ENCODE measurements at places on chromosomes 1 and 21.
A peak's percentile ranks its signal among the peaks of the same experiment; 100 is the strongest.

- no peak for DNase-seq
These were observed 39.4 kb downstream of the CDC14A start for GRCh38 chr1:100391675-100392074.

DNA sequence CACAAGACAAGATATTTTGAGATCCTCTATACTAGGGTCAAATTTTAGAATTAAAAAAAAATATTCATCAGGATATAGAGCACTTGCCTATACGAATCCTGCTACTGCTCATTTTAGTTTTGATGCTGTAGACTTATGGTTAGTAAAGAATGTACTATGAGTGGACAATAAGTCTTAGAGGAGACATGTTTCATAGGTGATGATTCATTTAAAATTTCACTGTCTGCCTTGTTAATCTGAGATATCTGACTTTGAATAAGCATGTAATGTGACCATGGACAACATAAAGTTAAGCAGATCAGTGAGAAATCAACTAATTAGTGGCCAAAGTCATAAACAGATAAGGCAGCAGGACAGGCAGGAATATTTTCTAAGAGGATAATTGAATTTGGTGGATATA lies 106.8 kb upstream of the HP1BP3 start:
- no peak for DNase-seq

- no peak for DNase-seq
These were observed 72.5 kb upstream of the TNFSF18 start for GRCh38 chr1:173122958-173123852.

DNA sequence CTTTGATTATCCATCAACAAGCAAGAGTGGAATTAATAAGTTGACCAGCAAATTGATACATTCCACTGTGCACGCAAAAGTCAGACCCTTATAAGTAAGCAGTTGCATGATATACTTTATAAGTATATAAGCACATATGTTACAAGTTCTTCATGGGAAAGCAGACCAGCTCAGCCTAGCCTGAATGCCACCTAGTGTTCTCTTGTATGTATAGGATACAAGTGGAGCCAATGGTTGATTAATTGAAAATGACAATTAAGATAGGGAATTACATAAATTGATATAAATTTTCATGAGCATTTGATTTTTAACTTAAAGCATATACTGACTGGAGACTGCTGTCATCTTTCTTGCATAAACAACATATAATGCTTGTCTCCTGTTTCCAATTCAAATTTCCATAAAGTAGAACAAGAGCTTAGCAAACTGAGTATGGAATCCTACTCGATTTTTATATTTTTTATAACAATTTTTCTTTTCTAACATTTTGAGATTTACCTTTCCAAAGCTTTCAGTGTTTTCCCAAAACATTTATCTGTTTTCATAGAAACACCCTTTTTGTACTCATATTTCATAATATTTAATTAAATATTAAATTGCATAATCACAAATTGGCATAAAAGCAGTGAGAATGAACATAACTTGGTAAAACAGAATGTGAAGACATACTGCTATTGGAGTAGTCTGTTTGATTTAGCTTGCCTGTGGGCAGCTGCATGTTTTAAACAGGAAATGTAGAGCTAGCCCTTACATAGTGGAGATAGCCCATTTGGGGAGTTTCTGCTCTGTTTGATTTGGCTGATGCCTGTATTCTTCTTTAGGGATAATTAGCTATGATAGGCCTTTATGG lies 62.8 kb downstream of the MAGI3 start:
- DNase-seq, result no peak

- no peak for DNase-seq
These were observed 12.4 kb downstream of the ALX3 start for GRCh38 chr1:110057963-110058518.

- DNase-seq, result no peak
These were observed 1.9 kb upstream of the MFN2 start for GRCh38 chr1:11978301-11978700.

DNA sequence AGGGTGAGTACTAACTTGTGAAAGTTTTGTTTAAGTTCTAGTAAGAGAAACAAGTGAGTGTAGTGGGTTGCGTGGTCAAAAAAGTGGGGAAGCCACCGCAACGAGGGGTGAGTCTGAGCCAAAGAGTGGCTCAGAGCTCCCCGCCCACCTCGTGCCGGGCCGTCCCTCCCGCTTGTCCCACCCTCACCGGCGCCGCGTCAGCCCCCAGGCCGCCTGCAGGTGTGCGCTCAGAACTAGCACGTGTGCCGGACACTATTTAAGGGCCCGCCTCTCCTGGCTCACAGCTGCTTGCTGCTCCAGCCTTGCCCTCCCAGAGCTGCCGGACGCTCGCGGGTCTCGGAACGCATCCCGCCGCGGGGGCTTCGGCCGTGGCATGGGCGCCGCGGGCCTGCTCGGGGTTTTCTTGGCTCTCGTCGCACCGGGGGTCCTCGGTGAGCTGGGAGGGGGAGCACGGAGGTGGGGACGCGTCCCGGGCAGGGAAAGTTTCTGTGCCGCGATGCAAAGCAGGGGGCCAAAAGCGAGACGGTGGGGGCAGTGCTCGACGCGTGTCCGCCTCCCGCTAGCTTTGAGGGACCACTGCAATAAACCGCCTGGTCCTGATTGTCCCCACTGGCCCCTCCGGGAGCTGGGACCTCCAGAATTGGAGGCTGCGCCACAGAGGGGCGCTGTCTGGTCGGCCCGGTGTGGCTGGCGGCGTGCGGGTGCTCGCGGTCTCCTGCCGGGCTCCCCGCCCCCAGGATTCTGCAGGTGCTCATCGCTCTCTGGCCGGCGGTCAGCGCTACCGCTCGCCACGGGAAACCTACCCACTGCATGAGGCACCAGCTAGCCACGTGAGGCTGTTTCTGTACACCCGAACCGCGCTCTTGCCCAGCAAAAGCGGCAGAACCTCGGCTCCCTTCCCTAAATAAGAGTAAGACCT lies at the start of gene CR2:
Gene CR2 (plus strand): TSS at position 283 of the 919 bp plus-strand sequence. CDS start 91 bp downstream, at position 374.
- DNase-seq, result peak; percentile 38

DNA sequence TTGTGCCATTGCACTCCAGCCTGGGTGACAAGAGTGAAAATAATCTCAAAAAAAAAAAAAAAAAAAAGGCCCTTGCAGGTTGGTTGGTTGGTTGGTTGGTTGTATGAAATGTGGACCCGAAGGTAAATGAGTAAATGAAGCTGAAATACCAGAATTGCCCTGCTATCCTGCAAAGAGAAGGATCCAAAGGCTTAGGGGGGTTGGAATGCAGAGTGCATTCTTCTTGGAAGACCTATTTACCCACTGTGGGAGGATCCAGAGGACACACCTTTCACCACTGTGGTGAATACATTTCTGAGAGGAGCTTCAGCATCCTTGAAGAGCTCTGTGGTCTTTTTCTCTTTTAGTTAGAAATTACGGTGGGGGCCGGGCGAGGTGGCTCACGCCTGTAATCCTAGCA lies 28.7 kb upstream of the EIF4G3 start:
- DNase-seq, result no peak

GRCh38 chr1:242081446-242081845 lies 82.5 kb upstream of the MAP1LC3C start:
- no peak for DNase-seq

DNA sequence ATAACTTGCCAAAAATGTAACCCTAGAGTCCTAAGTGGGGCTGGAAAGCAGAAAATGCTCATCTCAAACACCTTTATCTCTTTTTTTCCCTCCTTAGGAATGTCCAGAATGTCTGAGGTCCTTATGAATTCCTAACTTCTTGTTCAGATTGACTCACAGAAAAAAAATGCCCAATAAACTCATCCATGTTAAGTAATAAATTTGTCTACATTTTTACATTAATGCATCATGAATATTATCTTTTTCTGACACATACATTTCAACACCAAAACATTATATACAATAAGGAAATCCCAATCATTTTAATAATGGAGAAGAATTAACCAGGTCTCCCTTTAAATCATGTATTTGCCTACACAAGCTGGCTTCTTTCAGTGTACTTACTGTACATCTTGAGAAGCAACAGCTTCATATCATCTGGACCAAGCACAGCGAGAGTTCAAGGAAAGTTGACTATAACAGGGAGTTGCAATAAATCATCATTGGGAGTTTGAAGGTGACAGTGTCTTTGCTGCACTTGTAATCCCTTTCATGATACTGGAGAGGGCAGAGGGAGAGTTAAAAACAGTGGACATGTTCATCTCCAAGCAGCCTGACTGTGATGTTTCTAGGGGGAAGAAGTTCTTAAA lies 565.2 kb downstream of the LTN1 start:
- DNase-seq, result no peak

- DNase-seq, result no peak
These were observed 79.4 kb downstream of the PCSK9 start for GRCh38 chr1:55118651-55119329.

- DNase-seq, result no peak
These were observed 56.9 kb upstream of the RGS1 start for GRCh38 chr1:192518700-192519099.

- DNase-seq, result no peak
These were observed 2.2 kb downstream of the FBXO28 start for GRCh38 chr1:224116131-224116530.

- no peak for DNase-seq
These were observed 328.9 kb downstream of the NUF2 start for GRCh38 chr1:163650624-163651023.

GRCh38 chr1:25544819-25545218 lies 1.4 kb downstream of the LDLRAP1 start:
- no peak for DNase-seq

GRCh38 chr1:192860478-192861185 lies 51.8 kb downstream of the RGS2 start:
- no peak for DNase-seq

- no peak for DNase-seq
These were observed 37.9 kb downstream of the TGFB2 start for GRCh38 chr1:218383051-218383450.

DNA sequence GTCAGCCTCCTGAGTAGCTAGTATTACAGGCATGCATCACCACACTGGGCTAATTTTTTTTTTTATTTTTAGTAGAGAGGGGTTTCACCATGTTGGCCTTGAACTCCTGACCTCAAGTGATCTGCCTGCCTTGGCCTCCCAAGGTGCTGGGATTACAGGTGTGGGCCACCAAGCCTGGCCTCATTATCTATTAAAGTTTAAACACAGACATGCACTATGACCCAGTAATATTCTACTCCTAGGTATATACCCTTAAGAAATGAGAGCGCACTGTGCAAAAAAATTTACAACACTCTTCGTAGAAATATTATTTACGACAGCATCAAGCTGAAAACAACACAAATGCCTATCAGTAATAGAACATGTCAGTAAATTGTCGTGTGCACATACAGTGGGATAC lies 18.6 kb upstream of the SH2D1B start:
- DNase-seq, result no peak

GRCh38 chr1:43764581-43764980 lies 57.2 kb downstream of the ST3GAL3 start:
- DNase-seq, result no peak

DNA sequence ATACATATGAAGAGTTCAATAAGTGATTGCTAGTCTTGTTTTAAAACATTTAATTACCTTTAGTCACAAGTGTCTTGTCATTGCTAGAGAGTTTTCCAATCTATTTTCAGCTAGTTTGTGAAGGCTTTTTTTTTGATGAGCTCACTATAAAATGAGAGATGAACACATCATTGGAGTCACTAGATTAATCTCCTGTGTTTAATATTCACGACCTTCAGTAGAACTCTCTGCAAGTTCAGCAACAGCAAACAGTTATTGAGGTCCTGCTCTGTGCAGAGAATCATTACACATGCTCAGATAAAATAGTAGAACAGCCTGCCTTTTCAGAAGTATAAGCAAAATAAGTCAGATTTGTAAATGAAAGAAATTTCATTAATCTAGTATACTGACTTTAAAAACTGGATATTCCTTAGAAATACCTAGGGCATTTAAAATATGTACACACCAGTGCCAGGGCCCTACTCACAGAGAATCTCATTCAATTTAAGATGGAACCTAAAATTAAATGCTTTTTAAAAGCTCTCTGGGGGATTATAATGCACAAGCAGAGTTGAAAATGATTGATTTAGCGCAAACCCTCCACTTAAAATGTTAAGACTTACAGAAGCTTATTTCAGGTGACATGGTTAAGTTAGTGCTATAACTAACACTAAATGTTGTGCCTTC lies 30.5 kb downstream of the KRTAP20-3 start:
- no peak for DNase-seq

DNA sequence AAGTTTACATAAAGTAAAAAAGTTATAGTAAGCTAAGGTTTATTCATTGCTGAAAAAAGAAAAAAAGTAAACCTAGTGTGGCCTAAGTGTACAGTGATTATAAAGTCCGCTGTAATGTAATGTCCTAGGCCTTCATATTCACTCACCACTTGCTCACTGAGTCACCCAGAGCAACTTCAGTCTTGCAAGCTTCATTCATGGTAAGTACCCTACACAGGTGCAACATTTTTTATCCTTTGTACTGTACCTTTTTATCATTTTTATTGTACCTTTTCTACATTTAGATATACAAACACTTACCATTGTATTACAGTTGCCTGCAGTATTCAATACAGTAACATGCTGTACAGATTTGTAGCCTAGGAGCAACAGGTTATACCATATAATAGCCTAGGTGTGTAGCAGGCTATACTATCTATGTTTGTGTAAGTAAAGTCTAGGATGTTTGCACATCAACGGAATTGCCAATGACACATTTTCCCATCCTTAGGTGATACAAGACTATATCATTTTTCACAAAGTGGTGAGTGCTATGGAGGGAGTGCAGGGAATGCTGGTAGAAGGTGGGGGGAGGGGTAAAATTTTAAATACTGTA lies 58.0 kb upstream of the DMRTA2 start:
- no peak for DNase-seq

- DNase-seq, result no peak
These were observed 35.1 kb downstream of the FRRS1 start for GRCh38 chr1:99731384-99731783.

GRCh38 chr1:176601348-176601747 lies 138.4 kb downstream of the PAPPA2 start:
- DNase-seq, result no peak

GRCh38 chr1:206579747-206580437 lies 32.4 kb downstream of the EIF2D start:
- peak; percentile 86 for DNase-seq

- DNase-seq, result no peak
These were observed 12.6 kb upstream of the EPS8L3 start for GRCh38 chr1:109776206-109776835.

- DNase-seq, result no peak
These were observed 143.9 kb upstream of the KLHDC7A start for GRCh38 chr1:18336801-18337200.

GRCh38 chr1:17113963-17114362 lies 5.3 kb downstream of the PADI2 start:
- DNase-seq, result no peak

GRCh38 chr1:160171354-160171753 lies 19.0 kb upstream of the CASQ1 start:
- DNase-seq, result no peak

- no peak for DNase-seq
These were observed 62.3 kb upstream of the ADARB1 start for GRCh38 chr21:45011911-45012661.

GRCh38 chr1:59520194-59520593 lies 223.3 kb downstream of the FGGY start:
- DNase-seq, result no peak

Data from stimulated activated CD8-positive, alpha-beta memory T cell treated with anti-CD3 and anti-CD28 coated beads, Interleukin-15, amount 100 ng/mL, for 4 hours (primary cell).